ENCODE measurements at places on chromosomes 5 and 9.

DNA sequence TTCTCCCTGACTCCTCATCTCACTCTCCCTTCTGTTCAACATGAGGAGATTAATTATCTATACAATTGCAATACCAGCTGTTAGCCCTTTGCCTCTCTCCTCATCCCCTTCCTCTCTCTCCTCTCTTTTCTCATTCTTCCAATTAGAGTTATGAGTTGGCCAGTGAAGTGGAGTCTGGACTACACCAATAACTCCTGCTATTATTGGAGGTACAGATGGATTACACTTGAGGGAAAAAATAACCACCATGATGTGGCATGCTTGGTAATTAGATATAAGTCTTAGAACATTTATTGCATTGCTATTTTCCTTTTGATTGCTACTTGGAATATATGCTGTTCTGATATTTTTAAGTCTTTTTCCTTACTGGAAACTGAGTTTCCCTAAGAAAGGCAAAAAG, 159.2 kb downstream of the FRMD3 start:
- DNase-seq: no peak

DNA sequence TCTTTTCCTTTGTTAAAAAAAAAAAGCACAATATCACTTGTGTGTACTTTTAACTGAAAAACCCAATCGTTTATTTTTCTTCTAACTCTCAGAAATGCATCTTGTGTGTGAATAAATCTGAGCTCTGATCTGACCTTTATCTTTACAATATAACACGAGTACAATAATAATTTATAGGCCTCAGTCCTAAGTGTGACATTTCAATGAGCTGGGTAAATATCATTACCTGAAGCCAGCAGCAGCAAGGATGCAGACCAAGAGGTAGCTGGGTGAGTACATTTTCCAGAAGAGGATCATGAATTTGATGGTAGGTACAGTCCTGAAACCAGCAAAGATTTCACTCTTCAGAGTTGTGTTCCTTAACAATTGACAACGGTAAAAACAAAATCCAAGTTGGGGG, 264.0 kb upstream of the KIF2A start:
- no peak for DNase-seq

DNA sequence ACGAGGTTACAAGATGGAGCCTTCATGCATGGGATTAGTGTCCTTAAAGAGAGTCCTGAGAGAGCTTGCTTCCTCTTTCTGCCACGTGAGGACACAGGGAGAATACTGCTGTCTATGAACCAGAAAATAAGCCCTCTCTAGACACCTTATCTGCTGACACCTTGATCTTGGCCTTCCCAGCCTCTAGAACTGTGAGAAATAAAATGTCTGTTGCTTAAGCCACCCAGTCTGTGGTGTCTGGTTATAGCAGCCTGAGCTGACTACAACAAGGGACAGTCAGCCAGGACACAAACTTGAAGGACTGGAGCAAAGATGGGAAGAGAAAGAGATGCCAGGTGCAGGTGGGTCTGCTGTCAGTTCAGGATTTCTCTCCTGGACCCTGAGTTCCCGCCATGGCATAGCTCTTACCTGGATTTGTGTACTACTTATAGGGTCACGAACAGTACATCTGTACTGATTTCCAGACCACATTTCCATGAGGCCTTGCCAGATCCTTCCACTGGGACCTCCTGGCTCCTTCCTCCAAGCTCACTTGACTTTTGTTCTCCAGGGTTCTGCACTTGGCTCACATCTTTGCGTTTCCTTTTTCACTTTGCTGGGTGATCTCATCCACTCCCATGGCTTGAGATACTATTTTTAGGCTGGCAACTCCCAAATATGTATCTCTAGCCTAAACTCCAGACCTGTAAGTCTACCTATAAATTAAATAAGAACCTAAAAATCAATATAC, 44.9 kb upstream of the LIFR start:
- no peak for DNase-seq

GRCh38 chr9:4666042-4666699, at the start of gene SPATA6L:
SPATA6L (minus strand) TSS chr9:4666480; CDS start chr9:4666250, 230 bp downstream.
- peak; percentile 38 for DNase-seq

DNA sequence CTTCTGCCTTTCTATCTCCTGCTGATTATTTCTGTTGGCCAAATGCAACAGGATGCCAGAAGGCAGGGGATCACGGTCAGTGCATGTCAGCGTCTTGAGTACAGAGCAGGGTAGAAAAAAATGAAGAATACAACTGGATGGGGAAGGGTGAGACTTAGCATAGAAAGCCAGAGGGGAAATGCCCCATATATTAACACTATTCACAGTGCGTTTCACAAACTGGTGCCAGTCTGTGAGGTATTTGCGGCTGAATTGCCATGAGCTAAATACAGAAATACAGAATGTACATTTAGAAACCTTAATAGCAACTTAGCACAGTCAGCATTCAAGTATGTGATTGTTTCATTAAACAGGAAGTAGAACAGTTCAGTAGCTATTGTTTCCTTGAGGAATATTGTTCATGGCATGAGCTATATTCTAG, 31.0 kb upstream of the SLC1A3 start:
- DNase-seq: no peak

GRCh38 chr5:79581535-79581934, 30.7 kb upstream of the TENT2 start:
- no peak for DNase-seq

DNA sequence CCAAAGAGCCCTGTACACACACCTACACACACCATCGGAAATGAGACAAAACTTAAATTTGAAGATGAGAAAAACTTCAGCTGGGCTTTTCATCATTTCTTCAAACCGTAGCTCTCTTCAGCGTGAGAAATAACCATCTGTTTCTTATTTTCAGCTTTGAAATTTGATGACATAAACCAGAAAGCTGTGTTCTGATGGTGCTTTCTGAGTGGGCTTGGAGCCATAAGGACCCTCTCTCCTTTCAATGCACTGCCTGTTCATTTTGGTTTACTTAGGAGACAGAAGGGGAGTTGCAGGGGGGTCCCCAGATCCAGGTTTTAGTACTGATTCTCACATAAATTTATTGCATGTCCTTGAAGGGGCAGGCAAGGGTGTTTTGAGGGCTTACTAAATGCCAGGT, 9.5 kb downstream of the FBXO10 start:
- no peak for DNase-seq

GRCh38 chr5:152501294-152501693, 96.2 kb upstream of the NMUR2 start:
- DNase-seq: no peak

- DNase-seq: no peak
Observed at GRCh38 chr5:168332042-168332441, 40.6 kb downstream of the WWC1 start.

- no peak for DNase-seq
Observed at GRCh38 chr5:119541716-119542115, 87.6 kb upstream of the FAM170A start.

- no peak for DNase-seq
Observed at GRCh38 chr9:30116673-30117217, 2267.7 kb upstream of the ACO1 start.

DNA sequence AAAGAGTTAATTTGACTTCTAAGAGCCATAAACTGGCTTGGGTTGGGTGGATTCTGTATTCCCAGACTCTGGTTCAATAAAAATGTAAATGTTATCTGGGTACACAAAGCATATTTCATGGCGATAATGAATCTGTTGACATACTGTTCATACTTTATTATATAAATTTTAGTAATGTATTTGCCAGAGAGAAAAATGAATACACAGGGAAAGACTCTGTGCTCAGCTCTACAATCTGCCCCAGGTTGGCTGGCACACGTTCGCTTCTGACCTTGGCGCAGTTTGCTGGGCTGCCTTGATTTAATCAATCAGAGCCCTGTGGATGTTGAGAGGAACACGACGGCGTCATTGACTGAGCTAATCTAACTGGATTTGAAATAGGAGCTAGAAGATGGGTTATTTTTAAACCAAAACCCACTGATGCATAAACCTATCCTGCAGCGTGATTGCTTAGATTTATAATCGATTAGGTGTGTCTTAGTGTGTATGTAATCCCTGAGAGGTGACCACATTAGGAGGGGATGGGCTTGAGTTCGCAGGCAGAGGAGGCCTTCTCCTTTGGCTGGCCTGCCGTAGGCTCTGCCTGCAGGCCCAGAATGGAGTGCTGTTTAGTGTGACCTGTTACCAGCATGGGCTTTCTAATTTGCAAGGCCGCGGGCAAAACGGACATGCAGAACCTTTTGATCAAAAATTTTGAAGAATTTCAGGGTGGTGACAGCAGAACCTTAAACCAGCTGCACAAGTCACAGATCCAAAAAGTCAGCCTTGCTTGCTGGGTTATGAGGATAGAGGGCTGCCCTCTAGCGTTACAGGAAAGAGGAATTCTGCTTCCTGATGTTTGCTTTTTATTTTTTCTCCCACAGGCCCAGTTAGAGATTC, 3.9 kb upstream of the ADCY2 start:
- peak; percentile 36 for DNase-seq

DNA sequence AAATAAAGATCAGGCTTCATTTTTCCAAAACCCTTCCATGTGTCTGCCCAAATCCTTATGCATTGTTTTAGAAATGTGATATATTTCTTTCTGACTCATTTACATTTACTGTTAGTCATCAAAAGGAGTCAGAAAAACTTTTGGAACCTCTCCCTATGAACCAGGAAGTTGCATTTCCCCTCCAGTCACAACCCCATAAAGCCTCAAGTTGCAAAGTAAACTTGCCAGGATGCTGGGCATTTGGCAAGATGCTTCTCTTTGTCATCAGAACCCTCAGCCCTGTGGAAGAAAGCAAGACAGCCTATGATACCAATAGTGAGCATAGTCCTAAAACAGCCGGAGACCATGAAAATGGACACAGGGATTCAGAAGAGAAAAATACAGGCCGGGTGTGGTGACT, 84.2 kb downstream of the MUSK start:
- peak; percentile 69 for DNase-seq

- DNase-seq: no peak
Observed at GRCh38 chr5:134110382-134110781, 4.1 kb upstream of the TCF7 start.

- no peak for DNase-seq
Observed at GRCh38 chr5:40606077-40606765, 73.5 kb upstream of the PTGER4 start.

GRCh38 chr9:91239367-91240111, 122.2 kb downstream of the AUH start:
- no peak for DNase-seq

GRCh38 chr5:2204366-2205184, 321.9 kb upstream of the IRX4 start:
- no peak for DNase-seq

- DNase-seq: no peak
Observed at GRCh38 chr5:139335811-139336210, 5.8 kb upstream of the PAIP2 start.

DNA sequence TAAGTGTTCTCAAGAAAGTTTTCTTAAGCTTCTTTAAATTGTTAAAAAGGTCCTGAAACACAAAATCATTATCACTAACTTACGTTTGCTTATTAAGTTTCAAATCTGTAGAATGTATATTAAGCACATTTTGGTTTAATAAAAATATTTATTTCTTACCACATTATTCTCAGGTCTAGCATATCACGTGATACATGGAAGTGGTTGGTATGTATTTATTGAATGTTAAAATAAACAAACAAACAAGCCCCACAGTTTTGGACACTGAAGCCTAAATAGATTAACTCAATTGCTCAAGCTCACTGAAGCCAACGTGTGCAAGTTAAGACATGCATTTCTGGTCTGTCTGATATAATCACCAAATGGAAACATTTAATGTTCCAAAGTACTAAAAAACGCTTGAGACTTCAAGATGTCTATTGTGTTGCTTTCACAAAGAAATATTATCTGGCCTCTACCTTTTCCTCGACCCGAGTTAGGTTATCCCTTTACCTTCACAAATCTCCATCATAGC, 1136.9 kb downstream of the TAF11L14 start:
- no peak for DNase-seq

DNA sequence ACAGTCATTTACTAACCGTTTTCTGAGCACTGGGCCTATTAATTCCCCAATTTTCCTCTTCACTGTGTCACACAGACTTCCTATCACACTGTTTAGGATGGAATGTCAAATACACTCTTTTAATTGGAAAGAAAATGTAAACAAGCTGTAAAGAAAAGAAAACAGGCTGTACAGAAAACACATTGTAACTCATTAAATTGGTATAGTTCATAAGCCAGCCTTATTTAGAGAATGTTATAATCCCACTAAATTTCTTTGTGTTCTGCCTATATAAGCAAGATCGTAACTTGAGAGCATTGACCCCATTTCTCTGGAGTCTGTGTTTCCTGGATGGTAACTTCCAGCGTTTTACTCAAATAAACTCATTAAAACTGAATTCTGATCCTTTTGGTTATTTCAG, 46.5 kb downstream of the TARS1 start:
- DNase-seq: no peak

- no peak for DNase-seq
Observed at GRCh38 chr5:55033568-55033967, 9.5 kb downstream of the GZMK start.

GRCh38 chr5:126004636-126005035, 418.6 kb upstream of the GRAMD2B start:
- DNase-seq: no peak
